ENCODE measurements at places on chromosomes 3 and 15.

DNA sequence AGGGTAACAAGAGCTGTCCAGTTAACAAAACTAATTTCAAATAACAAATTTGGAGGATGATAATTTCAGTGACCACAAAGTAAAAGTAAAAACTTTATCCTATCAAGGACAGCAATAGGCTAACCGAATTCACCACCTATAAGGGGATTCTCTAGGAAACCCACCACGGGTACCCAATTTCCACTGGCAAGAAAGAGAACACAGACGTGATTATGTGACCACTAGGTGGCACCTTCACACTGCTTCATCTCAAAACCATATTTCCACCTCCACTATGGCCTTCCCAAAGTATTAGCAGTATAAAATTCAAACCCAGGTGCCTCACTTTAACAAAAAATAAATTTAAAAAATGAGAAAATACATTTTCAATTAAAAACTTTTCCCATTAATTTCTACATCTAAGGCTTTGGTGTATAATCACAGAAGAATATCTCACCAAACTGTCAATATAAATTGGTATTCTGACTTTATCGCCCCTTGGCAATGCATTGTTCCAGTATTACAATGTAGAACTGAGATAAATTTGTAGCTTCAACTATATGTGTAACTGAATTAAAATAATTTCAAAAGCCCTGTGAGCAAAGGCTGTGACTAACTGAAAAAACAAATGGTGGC, 96.5 kb downstream of the FSIP1 start:
- DNase-seq, result peak; percentile 54

GRCh38 chr3:117450026-117450425, 740.4 kb downstream of the TUSC7 start:
- no peak for DNase-seq

DNA sequence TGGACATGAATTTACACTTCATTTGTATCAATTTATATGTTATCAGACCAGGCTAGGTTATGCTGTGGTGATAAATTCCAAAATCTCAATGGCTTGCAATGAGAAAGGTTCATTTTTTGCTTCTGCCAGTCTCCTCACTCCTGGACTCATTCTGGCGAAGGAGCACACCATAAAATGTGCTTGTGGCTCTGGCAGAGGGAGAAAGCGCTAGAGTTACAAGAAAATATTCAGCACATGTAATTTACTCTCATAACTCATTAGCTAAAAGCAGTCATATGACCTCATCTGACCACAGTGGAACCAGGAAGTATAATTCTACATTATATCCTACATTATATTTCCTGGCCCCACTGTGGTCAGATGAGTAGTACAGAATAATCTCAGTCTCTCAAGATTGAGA, 193.8 kb downstream of the BCHE start:
- DNase-seq, result no peak

- peak; percentile 10 for DNase-seq
Observed at GRCh38 chr3:110881069-110881468, 190.5 kb upstream of the NECTIN3 start.

- no peak for DNase-seq
Observed at GRCh38 chr3:54543446-54543845, 384.4 kb downstream of the LRTM1 start.

GRCh38 chr3:38713121-38713520, 63.6 kb upstream of the SCN5A start:
- DNase-seq, result no peak

- no peak for DNase-seq
Observed at GRCh38 chr3:181941250-181941649, 229.5 kb downstream of the SOX2 start.

GRCh38 chr15:35054380-35054779, 30.7 kb downstream of the NANOGP8 start:
- no peak for DNase-seq

DNA sequence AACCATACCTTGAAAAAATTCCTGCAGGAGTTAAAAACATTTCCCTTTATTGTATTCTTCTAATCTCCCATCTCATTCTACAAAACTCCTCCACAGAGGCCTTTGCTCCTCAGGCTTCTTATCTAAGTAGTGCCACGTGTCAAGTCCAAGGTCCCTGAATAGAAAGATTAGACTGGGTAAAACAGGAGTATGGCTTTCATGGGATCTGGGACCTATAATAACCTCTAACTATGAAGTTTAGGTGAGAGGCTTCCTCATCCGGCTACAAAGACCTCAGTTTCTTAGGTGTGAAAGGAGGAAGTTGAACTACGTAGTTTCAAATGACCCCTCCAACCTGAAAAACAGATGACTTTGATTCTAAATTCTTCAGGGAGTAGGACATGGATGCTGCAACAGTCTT, 20.0 kb downstream of the GPR15 start:
- no peak for DNase-seq

GRCh38 chr3:142285083-142285517, 59.7 kb upstream of the GK5 start:
- no peak for DNase-seq

GRCh38 chr15:65937476-65937875, 68.2 kb downstream of the RAB11A start:
- no peak for DNase-seq

GRCh38 chr15:35168464-35168863, 83.4 kb upstream of the NANOGP8 start:
- no peak for DNase-seq

DNA sequence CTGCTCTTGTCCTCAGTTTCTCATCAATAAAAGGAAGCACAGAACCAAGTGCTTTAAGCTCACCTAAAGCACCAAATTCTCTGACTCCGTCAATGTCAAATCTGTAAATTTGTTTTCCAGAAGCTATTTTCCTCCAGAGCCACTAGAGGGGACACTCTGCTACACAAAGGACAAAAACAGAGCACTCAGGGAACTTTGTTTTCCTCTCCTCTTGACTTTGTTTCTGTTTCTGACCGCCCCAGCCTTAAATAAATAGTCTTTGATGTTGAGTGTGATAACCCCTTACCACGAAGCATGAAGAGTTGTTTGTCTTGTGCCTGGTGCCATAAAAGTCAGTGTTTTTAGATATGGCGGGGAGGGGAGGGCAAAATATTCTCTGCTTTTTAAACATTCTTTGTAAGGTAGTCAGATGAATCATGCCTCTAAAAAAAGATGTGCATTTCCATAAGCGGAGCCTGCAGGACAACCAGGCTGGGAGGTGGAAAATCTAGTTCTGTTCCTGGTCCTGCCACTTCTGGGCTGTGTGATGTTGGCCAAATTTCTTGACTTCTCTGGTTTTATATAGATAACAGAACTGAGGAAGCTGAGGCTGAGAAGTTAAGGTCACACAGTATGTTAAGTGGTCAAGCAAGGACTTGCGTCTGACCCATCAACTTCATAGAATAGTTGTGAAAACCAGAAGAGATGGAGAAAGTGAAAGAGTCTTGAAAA, 7.3 kb upstream of the ZBTB38 start:
- DNase-seq, result peak; percentile 44

DNA sequence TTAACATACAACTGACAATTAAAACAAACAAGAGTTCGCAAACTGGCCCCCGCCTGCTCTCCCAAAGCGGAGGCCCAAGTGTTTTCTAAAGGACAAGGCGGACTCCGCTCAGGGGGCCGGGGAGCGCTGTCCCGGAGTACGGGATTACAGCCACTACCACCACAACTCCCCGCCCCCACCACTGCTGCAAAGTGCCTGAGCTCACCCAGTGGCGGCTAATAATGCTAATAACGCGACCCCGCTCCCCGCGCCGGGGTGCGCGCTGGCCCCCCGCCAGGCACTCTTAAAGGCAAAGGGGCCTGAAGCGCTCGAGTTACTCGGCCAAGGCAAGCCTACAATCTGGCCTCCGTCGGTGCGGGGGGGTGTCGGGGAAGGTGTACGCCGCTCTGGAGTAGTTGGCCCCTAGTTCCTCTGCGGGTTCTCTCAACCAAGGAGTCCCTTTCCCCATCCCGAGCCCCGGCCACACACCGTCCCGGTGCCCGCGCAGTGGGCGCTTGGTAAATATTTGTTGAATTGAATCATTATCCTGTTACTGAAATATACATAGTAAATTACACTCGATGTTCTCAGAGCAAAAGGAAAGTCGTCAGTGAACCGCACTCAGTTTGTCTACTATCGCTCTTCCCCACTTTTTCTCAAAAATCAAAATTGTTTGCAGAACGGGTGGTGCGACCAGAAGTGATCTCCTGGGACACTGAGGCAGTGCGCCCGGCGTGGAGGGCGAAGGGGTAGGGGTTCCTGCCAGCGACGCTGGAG, 827 bp downstream of the WNT5A start:
- DNase-seq, result no peak

DNA sequence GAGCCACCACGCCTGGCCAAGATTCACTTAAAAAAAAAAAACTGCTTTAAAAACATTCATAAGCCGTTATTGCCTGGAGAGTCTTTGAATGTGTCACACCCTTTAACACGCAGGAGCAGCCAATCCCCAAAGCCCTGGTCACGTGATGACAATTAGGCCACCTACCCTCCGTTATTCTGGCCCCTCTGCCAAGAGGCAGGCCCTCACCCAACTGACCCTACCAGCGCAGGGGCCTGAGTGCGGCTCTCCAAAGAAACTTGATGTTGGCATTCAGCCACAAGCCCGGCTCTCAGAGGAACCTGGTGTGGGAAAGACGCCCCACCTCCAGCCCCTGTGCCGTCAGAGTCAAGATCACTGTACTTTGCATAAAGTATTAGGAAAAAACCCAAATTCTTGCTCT, 11.6 kb upstream of the MUC4 start:
- DNase-seq, result no peak

DNA sequence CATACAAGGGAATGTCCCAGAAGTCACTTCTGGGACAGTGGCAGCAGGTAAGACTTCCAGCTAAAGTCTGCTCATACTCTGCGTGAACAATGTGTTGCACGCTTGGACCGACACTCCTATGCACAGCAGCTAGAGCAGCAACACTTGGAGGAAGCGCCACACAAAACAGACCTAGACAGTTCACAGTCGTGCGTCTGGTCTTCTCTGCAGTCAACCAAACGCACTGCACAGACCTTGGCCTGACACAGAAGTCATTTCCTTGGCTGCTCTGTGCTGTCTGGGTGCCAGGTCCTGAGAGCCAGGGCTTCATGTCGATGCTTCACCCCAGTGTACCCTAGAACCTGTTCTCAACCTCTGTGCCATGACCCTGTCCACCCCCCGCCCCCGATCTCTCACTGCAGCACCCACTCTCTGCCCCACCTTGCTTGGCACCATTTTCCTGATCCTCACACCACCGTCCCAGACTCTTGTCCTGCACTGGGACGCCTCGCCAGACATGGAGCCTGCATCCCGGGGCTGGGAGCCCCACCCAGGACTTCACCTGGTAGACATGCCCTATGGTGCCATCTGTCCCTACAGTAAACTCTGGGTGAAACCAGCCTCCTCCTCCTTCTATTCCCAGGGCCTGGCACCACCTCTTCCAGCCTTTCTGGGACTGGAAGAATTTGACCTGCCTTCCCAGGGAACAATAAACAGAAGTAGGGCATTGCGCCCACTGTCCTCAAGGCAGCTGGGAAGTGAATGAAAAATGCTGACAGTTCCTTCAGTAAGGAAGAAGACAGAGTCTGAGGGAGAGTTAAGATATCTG, 3.1 kb downstream of the ATP10A start:
- peak; percentile 32 for DNase-seq

GRCh38 chr3:188578576-188579363, 424.8 kb downstream of the LPP start:
- DNase-seq, result peak; percentile 30

- peak; percentile 12 for DNase-seq
Observed at GRCh38 chr15:41125931-41126642, 10.0 kb upstream of the INO80 start.

GRCh38 chr3:188282871-188283270, 128.9 kb downstream of the LPP start:
- DNase-seq, result no peak

DNA sequence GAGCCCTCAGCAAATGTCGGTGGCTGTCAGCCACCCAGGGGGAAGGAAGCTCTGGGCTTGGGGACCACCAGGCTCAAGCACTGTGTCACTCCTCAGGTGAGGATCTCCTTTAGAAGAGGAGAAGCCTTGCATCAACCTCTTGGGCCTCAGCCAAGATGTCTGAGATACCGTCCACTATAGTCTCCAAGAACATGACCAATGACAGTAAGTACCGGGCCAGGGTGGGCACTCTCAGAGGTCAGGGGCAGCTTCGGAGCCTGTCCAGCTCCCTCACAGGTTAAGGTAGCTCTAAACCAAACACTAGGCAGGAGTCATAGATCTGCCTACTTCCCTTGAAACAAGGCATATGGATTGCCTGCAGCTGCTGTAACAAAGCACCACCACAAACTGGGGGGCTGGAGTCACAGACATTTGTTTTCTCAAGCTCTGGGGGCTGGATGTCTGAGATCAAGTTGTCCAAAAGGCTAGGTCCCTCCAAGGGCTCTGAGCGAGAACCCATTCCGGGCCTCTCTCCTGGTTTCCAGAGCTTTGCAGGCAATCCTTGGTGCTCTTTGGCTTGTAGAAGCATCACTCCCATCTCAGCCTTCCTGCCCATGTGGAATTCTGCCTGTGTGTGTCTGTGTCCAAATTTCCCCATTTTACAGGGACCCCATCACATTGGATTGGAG, 1.3 kb downstream of the CFAP100 start:
- no peak for DNase-seq

- DNase-seq, result no peak
Observed at GRCh38 chr3:52777959-52778805, 783 bp downstream of the ITIH1 start.

GRCh38 chr3:177960722-177961121, 575.5 kb upstream of the KCNMB2 start:
- DNase-seq, result no peak

DNA sequence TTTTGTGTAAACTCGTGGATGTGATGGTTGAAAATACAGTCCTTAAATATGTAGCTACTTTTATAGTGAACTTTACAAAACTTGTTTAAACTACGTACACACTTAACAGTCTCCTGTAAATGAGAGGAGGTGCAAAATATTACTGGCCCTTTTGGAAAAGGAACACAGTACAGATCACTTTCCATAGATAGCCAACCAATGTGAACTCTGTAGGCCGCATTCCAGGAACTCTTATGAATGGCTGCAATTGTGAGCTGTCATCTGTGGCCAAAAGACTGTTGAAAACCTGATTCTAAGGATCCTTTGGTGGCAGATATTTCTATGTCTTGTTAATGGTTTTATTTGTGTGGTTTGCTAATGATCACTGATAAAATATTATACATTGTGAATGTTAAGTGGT, 6.2 kb downstream of the TSC22D2 start:
- no peak for DNase-seq

DNA sequence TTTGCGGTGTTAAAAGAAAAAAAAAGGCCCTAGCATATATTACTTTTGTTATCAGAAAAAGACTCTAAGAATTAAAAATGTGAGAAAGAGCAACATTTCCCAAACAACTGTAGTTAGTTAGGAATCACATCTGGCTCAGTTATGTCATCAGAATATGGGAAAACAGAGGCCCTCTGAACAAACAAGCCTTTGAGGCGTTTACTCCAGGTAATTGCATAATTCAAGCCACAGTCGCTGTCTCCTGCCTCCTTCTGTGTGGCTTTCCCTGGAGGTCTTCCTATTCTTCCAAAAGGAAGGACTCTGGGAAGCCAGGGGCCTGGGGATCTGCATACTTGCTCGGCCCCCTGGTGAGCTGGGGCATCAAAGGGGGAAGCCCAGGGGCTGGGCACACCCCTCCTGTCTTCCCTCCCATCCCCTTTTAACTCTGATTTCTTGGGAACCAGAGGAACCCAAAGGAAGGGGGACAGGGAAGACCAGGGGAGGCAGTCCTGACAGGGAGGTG, 3.7 kb upstream of the FAM107A start:
- DNase-seq, result no peak

GRCh38 chr3:3919316-3919715, 120.1 kb downstream of the LRRN1 start:
- DNase-seq, result no peak

All from activated CD4-positive, alpha-beta T cell treated with anti-CD3 and anti-CD28 coated beads, Interleukin-2, Interleukin-6, amounts not matched to agents 100 ng/mL and 50 ng/mL, durations not matched to agents 16 hours and 8 hours (primary cell).